ENCODE measurements at places on chromosomes 16 and 17. TPM values are rescaled to one million over a fixed set of nuclear protein-coding genes. Genes with fewer than 3 reads are reported as not detected.

- DNase-seq = no peak
These were observed 9.6 kb downstream of the EMC8 start for GRCh38 chr16:85789773-85790172.

- DNase-seq = no peak
These were observed 11.9 kb downstream of the CEP131 start for GRCh38 chr17:81210868-81211267.

DNA sequence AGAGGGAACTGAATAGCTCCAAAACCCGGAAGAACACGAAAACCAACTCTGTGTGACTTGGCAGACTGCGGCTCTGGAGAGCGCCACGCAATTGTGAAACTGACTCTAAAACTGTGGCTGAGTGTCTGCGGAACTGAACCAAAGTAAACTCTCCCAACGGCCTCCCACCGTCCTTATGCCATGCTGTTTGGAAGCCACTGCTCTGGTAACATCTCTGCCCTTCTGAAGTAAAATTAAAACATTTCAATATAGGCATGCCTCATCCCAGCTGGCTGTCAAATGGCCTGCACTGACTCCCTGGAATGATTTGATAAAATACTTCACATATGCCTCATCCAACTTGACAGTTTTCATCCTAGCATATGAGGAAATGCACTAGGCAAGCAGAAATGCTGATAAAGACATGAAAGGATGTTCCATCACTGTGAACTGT lies 70.2 kb downstream of the PARN start:
- DNase-seq = no peak

Gene WNT9B
- total RNA-seq = not detected

Gene GCGR
- not detected for total RNA-seq

Gene JPH3
- 0.23 TPM for total RNA-seq

Gene EVPL
- total RNA-seq = 1.2 TPM

Measured in glomerular endothelial cell (primary cell).